Central memory CD8-positive, alpha-beta T cell (primary cell): ENCODE measurements at places on chromosomes 3 and 15.

GRCh38 chr3:46905213-46905560 lies 27.7 kb downstream of the PTH1R start:
- no peak for DNase-seq

- no peak for DNase-seq
Observed at GRCh38 chr15:49135911-49136310, 19.5 kb downstream of the COPS2 start.

- DNase-seq = no peak
Observed at GRCh38 chr3:64595253-64595694, 92.5 kb downstream of the ADAMTS9 start.

DNA sequence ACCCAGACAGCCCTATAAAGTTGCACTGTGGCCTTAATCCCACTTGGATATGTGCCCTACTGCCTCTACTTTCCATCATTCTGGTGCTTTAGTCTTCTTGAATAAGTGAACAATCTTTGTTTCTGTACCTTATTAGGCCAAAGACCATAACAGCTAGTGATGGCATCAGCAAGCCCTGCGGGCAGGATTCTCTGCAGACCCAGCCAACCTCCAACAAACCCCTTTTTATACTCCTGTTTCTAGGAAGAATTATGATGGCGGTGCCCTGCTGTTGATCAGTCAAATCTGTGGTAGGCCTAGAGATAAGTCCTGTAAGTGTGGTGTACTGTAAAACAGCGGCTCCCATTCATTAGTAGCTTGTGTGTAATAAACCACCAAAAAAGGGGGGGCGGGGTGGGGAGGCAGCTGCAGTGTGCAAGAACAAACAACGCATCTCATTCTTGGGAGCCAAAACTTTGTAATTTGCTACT lies 40.5 kb downstream of the SOX2 start:
- DNase-seq = no peak

GRCh38 chr3:42895580-42895868 lies 10.4 kb upstream of the ZNF662 start:
- no peak for DNase-seq

DNA sequence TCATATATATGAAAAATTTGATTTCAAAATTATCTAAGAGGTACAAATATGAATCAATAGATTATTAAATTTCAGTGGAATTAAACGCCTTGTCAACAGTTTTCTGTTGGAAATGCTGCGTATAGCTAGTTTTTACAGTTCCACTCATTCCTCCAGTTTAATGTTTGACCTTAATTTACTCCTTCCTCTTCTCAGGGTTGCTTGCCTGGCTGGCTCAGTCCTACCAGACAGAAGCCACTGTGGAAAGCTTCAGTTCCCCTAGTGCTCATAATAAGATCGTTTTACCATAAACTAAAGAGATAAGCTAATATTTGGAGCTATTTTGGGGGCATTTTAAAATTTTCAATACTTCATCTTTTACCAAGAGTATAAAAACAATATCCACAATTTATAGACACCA lies 22.8 kb downstream of the EMC7 start:
- DNase-seq = no peak

- no peak for DNase-seq
Observed at GRCh38 chr15:83012076-83012426, 612 bp upstream of the C15orf40 start.

GRCh38 chr3:77799278-77799677 lies 759.4 kb downstream of the ROBO2 start:
- DNase-seq = no peak

- no peak for DNase-seq
Observed at GRCh38 chr3:35894735-35895134, 255.4 kb downstream of the ARPP21 start.

DNA sequence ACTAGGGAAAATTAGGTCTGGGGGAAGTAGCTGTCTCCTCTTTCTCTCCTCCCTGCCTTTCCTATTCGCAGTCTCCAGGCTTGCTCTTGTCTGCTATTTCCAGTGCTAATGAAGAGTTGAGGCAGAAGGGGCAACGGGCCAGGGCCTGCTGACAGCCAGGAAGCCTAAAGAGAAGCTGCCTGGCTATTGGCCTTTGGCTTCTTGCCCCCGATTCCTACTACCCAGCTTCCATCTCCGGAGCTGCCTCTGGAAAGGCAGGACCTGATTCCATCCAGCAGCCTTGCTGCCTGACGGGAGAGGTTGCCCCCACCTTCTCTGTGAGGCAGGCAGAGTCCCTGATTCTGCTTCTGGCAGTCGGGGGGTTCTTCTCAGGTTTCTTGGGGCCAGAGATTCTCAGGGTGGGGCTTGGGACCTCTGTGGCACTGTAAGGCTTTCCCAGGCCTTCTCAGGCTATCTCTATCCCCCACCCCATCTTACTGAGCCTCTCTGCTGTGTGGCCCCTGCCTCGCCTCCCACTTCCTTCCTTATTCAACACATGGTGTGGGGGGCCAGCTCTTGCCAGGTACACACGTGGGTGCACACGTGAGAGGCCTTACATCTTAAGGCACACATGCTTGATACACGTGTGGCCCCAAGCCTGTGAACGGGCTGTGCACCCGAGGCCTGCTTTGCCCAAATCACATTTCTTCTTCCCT lies 18.2 kb upstream of the JMJD7 start:
- DNase-seq = no peak

DNA sequence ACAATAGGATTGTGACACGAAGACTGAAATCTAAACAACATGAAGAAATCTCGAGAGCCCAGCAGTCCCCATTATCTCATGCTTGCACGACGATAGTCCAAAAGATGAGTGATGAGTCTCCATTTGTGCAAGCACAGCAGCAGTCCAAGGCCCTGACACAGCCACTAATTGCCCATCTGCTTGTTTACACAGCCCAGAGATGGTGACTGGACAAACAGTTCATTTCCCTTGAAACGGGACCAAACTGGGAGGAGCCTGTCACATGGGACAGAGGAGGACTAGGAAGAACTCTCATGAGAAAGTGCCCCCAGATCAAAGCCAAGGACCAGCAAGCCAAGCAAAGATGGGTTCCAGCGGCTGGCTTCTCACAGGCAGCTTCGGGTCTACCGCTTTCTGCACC lies 121.0 kb downstream of the GREM1 start:
- DNase-seq = no peak

DNA sequence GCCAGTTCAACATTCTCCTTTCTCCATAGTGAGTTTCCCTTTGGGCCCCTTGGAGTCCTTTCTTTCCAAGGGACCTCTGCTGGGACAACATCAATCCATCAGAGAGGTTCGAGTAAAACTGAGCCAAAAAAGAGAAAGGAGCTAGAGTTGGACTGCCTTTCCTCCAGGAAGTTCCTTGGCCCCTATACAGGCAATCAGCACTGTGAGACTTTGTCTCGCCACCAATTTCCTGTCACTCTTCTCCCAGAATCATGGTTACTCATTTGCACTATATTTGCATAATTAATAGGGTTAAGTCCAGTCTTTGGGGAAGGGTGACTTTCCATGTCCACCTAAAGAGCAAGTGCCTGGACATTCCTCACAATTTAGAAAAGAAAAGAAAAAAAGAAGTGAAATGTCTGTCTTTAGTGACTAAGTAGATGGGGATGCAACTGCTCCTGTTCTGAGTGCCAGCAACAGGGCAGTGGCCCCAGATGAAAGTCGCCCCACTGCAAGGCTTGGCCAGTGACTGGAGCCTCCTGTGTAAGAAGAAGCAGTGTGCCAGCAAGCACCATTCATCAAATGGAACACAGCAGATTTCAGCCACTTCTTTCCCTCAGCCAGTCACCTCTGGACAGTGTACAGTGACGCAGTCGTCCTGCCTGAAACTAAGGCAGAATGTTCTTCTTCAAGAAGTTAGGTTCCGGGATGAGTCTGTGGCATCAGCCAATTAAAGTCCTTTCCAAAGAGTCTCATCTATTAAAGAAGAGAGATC lies 91.6 kb downstream of the FSIP1 start:
- no peak for DNase-seq

GRCh38 chr3:88586121-88586640 lies 436.4 kb downstream of the C3orf38 start:
- DNase-seq = no peak

- no peak for DNase-seq
Observed at GRCh38 chr3:161171113-161171512, 50.0 kb upstream of the NMD3 start.

DNA sequence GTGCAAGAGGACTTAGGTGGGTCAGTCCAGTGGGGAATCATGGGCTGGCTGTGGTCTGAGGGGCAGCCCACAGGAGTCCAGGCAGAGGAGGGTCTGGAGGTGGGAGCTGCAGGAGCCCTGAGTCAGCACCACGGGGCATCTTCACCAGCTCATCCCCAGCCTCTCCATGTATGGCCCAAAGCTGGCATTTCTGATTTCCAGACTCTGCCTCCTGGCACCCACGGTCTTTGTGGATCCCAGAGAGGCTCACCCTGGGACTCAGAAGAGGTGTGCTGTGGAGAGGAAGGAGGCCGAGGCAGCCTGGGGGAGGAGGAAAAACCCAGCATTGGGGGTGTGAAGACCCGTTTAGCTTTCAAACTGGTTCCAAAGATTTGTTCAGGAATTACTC lies 64.5 kb upstream of the KLF13 start:
- no peak for DNase-seq

DNA sequence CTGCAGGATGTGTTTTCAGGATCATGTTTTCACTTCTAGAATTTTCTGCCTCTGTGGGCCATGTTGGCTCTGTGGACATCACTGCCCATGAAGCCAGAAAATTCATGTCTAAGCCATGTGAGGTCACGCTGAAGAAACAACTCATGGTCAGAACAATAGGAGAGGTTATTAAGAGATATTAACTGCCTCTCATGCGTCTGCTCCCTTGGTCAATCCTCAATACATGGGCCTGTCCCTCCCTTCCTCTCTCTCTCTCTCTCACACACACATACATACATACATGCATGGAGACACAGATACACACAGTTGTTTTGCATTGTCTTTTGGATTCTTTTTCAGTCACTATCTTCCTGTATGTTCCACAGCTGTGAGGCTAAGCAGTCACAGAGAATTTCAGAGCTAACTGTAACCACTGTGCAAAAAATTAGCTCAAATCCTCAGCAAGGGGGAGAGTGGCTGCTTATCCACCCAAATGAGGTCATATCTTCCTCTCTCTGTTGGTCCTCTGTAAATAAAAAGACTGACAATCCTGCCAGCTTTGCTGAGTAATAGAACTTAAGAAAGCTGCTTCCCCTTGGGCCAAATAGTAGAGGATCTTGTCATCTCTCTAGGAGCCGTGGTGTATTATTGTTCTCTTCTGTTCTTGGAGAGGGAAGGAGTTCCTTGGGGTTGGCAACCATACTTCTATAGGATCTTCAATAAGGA lies 45.6 kb downstream of the LRTM1 start:
- DNase-seq = no peak

DNA sequence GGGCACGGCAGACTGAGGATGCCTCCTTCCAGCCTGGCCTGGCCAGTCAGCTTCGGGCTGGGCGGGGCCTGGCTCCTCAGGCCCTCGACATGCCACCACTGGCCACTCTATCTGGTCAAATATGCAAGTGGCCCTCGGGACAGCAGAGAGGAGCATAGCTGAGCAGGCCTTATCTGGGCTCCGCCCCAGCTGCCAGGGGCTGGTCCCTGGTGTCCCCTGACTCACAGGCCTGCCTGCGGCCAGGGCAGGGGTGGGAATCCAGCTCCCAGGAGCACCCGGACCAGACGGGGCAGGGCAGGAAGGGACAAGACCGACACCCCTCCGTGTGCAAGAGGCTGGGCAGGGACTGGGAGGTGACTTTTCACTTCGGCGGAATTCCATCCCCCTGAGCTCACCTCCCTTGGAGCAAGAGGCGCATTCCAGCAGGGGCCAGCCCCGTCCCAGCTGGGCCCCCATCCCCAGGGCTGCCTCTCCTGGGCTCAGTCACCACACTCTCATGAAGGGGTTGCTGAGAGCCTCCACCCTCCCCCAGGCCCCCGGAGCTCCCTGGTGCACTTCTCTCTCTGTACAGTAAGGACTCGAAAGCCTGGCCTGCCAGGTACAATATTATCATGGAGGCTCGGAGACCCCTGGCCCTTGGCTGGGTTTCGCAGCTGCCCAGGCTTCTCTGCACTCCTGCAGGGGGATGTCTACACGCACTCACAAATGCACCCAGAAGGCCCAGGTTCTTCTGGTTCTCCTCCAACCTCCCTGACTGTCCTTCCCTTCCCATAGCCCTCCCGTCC lies 29.5 kb downstream of the WNT7A start:
- no peak for DNase-seq
